ENCODE measurements at places on chromosomes 6 and 20. TPM values are rescaled to one million over a fixed set of nuclear protein-coding genes. Genes with fewer than 3 reads are reported as not detected.

DNA sequence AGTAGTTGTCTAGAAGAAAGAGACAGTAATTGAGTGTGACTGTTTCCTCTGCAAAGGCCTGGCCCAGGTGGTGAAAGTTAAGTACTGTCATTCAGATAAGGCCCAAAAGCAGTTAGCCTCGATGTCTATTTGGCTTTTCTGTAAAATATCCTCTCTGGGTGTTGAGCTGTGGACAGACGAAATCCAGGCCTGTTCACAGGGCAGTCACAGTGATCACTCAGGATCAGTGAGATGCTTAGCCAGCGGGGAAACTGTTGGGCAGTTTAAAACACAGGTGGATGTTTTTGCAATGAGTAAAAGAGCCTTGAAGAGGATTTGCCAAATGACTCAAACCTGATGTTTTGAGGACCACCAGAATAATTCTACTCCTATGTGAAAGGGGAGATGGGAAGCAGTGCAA, 22.0 kb upstream of the PRDM1 start:
- no peak for DNase-seq

GLP1R gene
- not detected for total RNA-seq

DNA sequence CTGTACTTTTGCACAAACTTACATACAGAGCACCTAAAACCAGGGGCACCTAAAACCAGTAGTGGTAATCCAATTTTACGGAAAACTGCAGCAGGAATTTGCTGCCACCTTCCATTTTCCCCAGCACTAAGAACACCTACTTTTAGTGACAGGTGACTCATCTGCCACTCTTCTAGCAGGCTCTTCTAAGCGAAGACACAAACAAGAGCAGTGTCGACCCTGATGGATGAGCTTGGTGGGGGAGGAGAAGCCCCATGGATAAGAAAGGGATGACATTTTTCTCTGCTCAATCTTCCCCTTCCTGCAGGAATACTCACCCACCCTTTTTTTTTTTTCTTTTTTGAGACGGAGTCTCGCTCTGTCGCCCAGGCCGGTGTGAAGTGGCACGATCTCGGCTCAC, 116.9 kb downstream of the GMPR start:
- no peak for DNase-seq

LPA gene
- not detected for total RNA-seq

DNA sequence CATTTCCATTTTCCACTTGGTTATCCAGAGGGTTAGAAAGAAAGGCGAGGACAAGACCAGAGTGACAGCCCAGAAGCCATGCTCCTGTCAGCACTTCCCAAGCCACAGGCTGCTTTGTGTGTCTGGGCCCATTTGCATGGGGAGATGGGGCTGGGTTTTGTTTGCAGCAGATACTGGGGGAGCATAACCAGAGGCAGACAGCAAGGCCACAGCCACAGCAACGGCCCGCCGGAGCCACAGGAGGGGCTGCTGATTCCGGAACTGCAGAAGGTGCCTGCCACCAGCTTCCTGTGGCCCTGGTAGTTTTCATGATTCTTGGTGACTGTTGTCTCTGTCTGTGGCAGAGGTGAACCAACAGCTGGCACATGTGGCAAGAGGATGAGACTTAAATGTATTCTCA, 106.6 kb downstream of the DLL1 start:
- DNase-seq, result peak; percentile 80

DNA sequence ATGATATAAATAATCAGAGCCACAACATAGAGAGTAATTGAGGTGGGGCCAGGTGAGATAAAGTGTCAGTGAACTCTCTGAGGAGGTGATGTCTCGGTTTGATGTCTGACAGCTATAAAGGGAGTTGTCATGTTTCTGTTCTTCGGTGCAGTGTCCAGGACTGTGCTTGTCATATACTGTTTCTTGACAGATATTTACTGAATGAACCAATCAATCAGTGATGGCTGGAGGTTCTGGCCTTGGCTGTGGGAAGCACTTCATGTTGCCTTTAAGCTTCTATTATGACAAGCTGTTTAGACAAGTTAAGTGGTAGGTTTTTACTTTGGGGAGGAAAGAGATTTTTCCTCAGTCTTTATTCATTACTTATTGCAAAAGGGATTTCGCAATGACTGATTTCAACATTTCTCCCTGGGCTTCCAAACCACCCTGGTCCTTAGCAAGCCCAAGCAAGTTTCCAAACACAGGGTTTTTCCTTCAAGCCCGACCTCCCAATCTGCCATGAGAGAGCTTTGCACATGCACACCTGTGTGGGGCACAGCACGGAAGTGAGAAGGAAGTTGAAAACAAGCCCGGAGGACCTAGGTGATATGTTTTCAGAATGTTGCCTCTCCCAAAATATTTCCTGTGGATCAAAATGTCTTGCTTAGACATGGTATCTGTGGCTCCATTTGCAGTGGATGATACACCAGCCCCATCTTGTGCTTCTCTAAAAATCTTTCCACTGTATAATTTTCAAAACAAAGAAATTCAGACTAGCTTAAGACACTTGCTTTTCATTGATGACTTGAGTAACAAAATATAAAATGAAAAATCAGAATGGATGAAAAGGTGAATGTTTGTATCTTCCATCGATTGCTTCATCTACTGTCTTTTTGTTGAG, 567.3 kb upstream of the BTBD3 start:
- DNase-seq, result no peak

DNA sequence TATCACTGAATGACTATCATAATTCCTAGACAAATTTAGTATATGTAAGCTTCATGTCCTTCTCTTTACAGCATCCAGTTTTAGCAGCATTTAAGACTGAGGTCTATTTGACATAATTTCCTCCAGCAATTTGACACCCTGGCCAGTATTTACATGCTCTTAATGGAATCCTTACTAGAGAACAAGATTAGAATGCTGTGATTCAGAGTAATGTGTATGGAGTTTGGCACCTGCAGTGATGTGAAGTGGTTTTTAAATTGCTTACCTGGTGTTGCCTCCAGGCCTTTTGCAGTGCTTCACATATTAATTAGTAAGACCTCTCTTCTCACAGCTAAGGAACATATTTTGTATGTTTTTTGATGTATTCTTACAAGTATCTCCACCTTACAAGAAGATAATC, 9.8 kb downstream of the NKX2-4 start:
- no peak for DNase-seq

- peak; percentile 84 for DNase-seq
Measured at GRCh38 chr20:26209171-26209941, 512.7 kb upstream of the ZNF337 start.

- no peak for DNase-seq
Measured at GRCh38 chr20:59512651-59513050, 91.7 kb upstream of the PHACTR3 start.

DNA sequence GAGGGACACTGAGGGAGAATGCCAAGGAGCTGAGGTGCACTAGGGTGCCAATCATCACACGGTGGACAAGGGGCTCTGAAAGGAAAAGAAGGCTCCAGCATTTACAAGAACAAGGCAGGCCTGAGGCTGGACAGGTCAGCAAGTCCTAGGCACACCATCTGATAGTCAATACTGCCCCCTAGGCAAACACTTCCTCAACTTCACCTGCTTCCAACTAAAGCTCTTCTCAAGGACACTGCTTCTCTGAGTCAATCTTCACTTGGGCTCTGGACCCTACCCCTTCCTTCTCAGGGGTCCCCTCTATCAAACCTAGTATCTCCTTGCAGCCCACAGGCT, 37.7 kb upstream of the SLC4A11 start:
- DNase-seq, result no peak

- DNase-seq, result no peak
Measured at GRCh38 chr6:134436281-134436815, 118.4 kb upstream of the SGK1 start.

DNA sequence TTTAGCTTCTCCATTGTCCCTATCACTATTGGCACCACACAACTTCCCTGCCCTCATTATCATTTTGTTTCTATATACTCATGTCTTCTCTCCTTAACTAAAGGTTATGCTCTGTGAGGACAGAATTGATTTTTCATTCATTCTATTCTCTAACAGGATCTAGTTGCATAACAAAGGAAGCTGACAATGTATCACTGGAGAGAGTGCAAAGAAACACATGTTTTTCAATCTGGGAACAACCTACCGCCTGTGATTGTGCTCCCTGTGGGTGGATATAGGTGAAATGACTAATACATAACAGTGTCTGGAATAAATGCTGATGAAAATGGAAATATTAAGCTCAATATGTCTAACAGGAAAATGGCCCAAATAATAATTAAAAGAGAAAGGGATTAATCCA, 56.6 kb downstream of the COL12A1 start:
- no peak for DNase-seq

BPIFB4 gene
- not detected for total RNA-seq

- peak; percentile 86 for DNase-seq
Measured at GRCh38 chr6:143536461-143536865, 24.9 kb upstream of the FUCA2 start.

SEMG1 gene
- total RNA-seq, result not detected

EPPIN gene
- total RNA-seq, result not detected

GRCh38 chr6:143901885-143902750, 37.8 kb downstream of the ZC2HC1B start:
- no peak for DNase-seq

GRCh38 chr20:22775671-22776139, 191.3 kb upstream of the FOXA2 start:
- no peak for DNase-seq

DNA sequence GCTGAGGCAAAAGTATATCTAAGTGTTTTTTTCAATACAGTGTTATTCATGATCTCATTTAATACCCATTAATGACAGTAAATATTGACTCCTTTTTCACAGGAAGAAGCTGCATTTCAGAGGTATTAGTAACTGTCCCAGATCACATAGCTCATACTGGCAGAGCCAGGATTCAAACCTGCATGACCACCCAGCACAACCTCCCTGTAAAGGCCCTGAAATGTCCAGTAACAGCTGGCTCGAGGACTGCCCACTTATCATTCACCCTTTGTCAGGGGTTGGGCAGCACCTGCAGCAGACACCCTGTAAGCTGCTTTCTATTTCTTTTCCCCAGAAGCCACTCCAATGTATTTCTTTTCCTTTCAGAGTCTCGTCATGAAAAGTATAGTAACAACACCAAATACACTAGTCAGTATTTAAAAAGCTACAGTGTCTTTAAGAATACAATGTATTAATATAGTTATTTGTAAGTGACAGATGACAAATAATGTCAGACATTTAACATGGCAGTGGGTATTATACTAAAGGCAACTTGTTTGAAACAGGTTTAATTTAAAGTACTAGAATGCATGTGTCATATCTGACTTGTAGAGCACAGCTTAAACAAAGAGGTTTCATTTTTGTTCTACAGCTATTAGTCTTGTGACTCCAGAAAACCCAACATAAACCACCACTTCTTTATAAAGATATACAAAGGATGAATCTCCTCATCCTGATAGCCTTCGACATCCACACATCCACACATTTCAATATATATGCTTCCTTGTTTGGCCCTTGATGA, 841.6 kb upstream of the GJE1 start:
- DNase-seq, result no peak

Data from osteocyte (in vitro differentiated cells).